ENCODE measurements at places on chromosomes 6 and 20.

- DNase-seq, result peak; percentile 56
Observed at GRCh38 chr6:89298680-89299465, 16.2 kb downstream of the GABRR2 start.

DNA sequence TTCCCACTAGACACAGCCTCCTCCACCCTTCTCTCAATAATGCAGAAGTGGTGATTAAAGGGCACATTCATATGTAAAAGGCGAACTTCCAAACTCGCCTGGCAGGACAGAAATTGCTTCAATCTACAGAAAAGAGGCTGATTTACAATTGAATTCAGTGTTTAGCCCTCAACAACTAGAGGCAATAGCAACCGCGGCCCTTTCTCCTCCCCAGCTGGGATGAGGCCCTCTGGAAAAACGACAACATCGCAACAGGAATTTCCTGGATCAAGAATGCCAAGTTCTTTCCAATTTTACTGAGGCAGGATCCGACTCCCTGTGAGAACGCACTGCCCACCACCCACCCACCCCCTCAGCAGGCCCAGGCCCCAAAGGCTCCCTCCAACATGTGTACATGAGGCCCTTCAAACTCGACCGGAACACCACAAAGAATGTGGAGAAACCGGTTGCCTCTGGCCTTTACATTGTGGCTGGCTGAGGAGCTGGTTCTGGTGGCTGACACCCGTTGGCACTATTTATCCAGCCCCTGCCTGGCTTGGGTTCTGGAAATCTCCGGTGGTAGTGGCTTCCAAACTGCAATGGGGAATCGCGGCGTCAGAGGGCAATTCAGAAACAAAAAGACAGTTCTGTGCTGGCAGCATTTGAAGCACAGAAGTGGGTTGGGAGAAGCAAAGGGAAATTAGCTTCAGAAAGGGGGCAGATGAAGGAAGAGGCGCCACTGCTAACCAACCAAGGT lies 36.8 kb downstream of the ZMYND8 start:
- DNase-seq, result no peak

GRCh38 chr20:58622671-58623578 lies 28.2 kb upstream of the STX16 start:
- no peak for DNase-seq

GRCh38 chr20:47241345-47241781 lies 115.1 kb downstream of the ZMYND8 start:
- no peak for DNase-seq

DNA sequence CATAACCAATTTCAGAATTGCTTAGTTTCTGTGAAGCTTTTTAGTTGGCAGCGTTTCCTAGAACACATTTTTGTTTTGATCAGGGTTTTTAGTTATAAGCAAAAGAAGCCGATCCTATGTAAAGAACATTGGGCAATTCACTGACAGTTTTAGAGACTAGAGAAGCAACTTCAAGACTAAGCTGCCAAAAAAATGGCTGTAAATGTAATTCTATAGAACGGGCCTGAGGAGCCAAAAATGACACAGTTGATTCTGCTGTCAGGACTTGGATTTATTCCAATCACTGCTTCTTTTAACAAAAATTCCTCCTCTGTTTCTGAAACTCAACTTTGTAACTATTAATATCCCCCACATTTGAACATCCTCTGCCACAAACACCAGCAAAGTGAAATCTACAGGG lies 236.0 kb upstream of the EYS start:
- no peak for DNase-seq

- no peak for DNase-seq
Observed at GRCh38 chr20:1757606-1758512, 100.3 kb upstream of the SIRPG start.

- DNase-seq, result peak; percentile 58
Observed at GRCh38 chr6:85997206-85997605, 354.5 kb upstream of the SYNCRIP start.

DNA sequence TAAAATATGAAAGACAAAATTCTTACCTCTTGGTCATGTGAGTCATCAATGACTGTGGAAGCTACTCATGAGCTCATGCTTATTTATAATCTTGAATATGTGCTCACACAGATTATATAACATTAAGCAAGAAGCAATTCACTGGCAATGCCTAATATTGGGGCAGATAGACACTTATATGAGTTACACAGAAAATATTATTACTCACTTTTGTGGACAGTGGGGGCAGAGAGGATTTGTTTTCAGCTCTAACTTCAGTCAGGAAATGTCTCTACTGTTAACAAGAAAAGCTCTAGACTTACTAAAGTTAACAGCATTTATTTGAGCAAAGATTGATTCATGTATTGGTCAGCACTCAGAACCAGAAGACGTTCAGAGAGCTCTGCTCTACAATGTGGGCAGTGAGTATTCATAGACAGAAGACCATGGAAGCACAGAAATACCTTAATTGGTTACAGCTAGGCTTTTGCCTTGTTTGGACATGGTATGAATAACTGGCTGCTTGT lies 85.8 kb upstream of the AHI1 start:
- DNase-seq, result no peak

DNA sequence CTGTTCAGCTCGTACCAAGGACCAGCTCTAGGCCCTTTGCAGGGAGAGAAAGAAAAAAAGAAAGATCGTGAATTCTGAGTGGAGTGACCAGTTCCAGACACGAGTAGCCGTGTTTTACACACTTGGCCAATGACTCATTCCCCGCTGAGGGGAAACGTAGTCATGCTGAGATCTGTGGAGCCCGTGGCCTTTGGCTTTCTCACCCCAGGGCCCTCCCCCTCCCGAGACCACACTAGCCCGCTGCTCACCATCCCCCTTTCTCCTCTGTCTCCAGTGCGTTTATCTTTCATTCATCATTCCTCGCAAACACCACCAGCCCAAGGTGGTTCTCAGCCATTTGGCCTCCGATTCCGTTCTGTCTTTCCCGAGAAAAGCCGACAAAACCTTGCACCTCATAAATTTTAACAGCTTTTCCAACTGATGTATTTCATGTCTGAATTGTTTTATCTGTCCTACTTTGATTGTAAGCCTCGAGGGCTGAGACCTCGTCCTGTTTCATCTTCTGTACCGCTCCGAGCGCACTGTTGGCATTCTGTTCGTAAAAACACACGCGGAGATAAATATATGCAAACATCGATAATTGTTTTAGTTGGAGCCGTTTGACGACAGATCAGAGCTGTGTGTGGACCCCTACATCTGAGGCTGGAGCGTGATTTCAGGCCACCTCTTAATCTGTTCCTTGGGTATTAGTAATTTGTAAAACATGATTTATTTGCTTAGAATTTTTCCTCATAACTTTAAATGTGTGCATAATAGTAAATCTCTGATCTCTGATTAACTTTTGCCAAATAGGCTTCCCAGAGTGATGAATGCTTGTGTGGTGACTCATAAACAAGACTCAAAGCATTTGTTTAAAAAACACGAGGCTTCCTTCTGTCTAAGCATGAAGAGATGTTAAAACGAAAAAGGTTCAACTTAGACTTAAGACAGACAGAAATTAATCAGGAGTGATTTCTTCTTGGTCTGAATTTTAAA lies 336.6 kb downstream of the CDH4 start:
- no peak for DNase-seq

- no peak for DNase-seq
Observed at GRCh38 chr6:80277501-80277900, 171.0 kb downstream of the BCKDHB start.

DNA sequence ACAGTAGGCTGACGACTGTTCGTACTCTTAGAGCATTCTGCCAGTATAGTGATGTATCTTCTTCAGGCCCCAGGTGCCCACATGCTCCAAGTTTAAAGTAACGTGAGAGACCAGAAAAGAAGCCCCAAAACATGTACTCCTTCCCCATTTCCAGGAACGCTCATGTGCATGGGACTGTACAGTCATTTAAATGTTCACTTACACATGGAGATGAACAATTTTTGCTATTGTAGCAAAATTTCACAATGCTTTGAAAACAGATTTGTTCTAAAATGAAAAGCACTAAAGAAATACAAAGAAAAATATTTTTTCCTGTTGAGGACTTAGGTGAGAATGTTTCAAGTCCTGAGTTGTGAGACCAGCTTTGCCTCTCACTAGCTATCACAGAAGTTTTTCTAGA lies 269.3 kb upstream of the PRDM1 start:
- DNase-seq, result no peak

GRCh38 chr6:138387577-138388368 lies 10.1 kb downstream of the SMIM28 start:
- DNase-seq, result no peak

GRCh38 chr20:46963758-46964617 lies 69.3 kb downstream of the EYA2 start:
- DNase-seq, result no peak

- no peak for DNase-seq
Observed at GRCh38 chr6:47428288-47428687, 49.3 kb upstream of the CD2AP start.

GRCh38 chr6:108368431-108369030 lies 73.7 kb downstream of the AFG1L start:
- DNase-seq, result no peak

- DNase-seq, result no peak
Observed at GRCh38 chr6:142851601-142852000, 93.4 kb downstream of the HIVEP2 start.

- no peak for DNase-seq
Observed at GRCh38 chr20:22861231-22861980, 173.7 kb upstream of the SSTR4 start.

- no peak for DNase-seq
Observed at GRCh38 chr20:33694639-33695012, 8.4 kb upstream of the E2F1 start.

DNA sequence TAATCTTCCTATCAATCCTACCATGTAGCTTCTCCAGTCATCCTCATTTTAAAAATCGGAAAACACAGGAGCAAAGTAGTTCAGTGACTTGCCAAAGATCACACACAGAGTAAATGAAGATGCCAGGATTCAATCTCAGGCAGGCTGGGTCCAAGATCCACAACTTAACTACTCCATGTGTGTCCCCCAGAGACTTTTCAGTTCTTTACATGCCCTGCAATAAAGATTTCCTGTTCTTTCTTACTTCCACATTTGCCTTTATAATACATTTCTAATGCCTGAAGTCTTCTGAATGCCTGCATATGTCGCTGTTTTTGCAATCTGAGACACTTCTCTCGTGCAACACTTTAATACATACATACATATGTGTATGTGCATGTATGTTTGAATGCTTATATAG lies 121.7 kb upstream of the MARCKS start:
- no peak for DNase-seq

DNA sequence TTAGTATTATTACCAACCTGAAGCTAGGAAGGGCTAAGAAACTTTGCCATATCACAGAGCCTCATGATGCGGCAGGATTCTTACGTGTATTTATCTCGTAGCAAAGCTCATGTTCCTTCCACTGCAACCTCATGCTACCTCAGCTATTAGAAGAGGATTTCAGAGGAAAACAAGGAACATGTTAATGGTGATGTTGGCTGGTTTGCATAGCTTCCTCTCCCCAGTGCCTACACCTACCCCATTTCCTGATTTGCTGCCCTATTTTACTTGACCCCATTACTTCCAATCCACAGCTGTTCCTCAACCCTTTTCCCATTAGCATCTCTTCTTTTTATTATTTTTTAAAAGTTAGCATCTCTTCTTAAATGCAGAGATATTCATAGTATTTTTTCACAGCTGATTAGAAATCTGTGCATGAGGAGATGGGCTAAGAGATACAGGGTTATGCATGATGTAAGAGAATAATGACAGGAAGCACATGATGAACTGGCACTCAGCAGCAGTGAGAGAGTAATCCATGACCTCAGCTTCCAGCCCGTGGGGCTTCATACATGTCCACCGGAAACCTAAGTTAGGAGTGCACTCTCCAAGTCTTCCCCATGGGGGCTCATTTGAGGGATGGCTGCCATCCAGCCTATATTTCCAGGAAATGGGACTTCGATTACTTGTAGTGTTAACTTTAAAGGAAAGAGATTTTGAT lies 106.1 kb upstream of the ASF1A start:
- DNase-seq, result no peak

DNA sequence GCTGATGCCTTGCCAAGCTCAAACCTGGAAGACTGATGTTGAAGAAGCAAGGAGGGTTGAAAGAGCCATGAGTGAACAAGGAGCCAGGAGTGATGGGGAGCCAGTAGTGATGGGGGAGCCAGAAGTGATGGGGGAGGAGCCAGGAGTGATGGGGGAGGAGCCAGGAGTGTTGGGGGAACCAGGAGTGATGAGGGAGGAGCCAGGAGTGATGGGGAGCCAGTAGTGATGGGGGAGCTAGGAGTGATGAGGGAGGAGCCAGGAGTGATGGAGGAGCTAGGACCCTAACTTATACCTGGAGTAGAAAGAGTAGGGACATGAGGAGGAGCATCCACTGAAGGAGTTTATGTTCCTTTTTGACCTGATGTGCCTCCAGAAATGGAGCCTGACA lies 14.6 kb upstream of the CD93 start:
- DNase-seq, result no peak

DNA sequence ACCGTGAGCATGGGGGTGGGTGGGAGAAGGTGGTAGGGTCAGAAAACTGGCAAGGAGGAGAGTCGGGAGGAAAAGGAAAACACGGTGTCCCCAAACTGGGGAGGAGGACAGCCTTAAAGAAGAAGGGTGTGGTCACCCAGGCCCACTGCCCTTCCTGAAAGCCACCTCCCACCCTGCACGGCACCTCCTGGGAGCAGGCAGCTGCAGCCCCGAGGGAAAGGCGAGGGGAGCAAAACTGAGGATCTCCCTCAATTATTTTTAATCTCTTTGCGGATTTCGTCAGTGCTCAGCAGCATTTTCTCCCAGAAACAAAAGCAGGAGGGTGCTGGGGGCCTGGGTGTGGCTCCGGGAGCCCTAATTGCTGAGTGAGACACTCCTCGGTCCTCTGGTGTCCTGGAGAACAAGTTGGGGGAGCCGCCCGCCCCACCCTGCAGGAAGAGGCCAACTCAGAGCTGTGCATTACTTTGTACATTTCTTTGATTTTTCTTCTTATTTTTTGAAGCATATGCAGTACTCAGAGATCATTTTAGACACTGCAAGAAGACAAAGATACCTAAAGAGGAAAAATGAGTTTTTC lies 56.4 kb downstream of the RIOK1 start:
- no peak for DNase-seq

GRCh38 chr20:48631114-48632016 lies 196.4 kb downstream of the PREX1 start:
- DNase-seq, result no peak

DNA sequence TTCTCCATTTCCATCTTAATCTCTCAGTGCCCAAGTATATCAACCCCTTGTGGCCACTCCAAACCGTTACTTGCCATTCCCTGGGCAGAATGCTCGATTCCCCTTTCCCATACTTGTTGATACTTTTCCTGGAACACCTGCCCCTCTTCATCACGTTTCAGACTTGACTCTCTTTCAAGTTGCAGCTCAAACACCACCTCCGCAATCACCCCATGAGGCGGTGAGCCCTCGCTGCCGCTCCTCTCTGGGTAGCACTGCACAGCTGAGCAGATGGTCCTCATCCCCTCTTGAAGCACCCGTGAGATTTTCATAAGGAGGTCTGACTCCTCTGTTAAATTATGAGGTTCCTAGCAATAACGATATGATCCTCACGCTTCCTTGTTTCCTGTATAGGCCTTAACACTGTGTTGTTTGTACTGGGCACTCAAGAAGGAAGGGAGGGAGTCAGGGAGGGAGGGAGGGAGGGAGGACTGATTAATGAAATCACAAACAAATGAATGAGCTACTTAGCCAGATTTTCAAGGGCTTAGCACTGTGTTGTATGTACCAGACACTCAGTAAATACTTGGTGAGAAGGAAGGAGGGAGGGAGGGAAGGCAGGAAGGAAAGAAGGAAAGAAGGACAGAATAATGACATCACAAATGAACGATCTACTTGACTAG lies 8.0 kb upstream of the UQCC2 start:
- DNase-seq, result no peak
